ENCODE measurements at places on chromosomes 3 and 15.

GRCh38 chr15:87722941-87723691 is 533.4 kb downstream of the NTRK3 start:
- no peak for DNase-seq

DNA sequence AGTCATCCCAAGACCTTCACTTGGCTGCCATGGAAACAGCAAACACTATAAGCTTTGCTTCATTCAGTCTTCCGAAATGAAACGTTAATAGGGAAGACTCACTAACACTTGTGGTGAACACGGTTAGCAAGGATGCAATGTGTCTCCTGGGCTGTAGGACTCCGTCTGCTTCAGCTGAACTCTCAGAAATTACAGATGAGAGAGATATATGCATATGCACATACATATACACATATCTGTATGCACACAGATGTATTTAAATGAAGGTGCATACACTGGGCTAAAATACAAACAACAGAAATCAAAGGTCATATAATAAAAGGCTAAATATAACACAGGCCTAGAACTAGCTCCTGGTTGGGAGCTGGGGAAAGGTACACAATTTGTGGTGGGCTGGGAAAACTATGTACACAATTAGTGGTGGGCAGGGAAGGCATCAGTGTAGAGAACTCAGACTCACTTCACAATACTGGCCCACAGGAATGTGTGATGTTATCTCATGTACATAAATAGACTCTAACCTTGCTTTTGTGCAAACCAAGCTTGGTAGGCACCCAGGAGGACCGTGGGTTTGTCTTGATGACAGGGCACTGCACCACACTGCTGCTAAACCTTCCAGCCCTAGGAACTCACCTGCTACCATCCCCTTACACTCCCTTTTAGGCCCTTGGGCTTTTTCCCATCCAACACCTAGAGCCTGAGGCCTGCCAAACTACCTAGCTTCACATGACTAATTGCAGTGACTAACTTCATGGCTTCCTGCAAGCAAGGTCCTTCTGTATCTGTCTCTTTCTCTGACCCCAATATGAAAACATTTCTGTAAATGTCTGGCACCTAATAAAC is 873.1 kb downstream of the NSUN3 start:
- DNase-seq = no peak

DNA sequence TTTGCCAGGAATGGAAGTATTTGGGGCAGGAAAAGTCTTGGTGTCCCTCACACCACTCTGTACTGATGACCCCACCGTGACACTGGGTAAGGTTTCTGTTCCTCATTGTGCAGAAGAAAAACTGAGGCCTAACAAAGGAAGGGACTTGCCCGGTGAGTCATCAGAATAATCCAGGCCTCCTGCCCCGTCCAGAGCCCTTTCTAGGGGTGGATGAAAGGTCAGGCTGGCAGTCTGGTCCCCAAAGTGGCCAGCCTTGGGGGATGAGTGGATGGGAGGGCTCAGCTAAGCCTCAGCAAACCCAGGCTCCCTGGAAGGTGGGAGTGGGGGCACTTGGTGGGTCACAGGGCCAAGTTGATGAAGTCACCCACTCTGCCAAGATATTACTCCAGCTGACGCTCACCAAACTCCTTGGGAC is 2.3 kb upstream of the DNAH1 start:
- DNase-seq = no peak

DNA sequence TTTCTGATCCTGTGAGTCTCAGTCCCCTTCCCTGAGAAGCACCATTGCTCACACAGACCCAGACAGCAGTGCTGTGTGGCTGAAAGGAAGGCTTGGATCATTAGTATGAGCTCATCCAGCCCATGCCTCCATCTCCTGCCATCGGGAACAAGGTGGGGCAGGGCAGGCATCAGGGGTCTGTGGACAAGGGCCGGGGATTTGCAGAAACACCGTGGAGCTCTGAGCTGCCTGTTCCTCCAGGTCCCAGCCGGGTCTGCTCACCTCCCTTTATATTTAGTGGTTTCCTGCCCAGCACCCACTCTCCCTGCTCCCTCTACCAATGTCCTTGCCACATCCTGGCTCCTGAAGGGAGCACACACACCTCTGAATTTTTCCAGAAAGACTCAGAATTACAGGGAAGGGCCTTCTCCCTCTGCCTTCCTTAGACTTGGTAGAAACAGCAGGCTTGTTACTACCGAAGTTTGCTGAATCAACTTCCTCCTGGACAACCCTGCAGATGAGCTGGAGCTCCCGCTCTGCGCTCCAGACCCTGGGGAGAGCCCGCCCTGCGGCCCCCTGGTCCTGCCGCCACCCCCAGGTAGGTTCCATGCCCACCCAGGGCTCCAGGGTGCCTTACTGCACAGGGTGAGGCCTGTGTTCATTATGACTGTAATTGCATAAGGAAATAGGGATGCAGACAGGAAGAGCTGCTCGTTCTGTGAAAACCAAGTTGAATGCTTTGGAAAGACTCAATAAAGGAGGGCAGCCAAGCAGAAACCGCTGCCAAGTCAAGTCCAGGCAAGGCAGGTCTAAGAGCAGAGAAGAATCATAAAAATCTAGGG is 128.1 kb downstream of the NSMCE3 start:
- no peak for DNase-seq

DNA sequence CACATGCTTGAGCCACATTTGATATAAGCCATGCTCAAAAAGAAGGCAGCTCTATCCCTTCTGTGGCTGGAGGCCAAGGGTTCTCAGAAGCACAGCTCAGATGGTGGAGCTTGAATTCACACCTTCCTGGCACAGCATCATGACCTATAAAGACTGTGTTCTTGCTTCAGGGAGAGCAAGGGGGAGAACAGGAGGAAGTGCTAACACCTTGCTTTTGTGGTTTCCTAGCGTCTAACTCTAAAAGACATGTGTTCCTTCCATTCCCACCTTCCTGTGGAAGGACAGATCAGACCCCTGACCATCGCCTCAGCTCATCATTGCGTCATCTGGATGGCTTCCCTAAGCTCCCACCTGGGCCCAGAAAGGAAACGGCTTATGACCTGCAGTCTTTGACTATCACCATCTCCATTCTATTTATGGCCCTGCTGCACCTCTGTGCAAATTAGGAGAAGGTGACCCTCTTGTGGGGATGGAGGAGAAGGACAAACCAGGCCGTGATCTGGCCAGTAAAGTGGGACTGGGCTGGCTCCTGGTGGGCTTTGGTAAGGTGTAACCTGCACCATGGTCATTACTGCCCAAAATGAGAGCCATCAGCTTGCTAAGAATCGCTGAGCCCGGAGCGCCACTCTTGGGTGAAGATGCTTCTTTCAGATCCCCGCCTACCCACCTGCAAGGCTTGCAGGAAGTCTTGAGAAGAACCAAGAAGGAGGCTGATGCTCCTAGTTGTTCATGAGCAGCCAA is 128.5 kb downstream of the SERPINI1 start:
- DNase-seq = no peak

DNA sequence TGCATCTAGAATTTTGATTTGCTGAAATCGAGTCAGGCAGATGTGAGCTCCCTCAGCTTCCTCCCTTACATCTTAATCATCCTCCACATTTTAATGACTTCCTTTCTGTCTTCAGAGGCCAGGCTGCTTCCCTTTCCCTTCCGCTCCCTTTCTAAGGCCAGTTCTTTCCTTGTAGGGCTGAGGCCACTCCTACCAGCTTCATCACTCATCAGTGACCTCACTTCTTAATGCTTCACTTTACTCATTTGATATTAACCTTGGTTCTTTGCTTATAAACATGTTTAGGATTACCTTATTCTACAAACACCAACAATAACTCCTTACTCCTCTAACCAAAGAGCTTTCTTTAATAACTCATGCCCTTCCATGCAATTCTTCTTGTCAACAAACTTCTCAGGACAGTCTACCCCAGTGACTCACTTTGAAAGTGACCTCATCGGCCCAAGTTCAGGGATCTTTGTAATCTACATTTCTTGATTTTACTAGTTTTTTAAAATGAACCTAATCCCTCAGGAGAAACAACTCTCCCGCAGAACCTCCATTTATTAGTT is 23.9 kb downstream of the ILDR1 start:
- no peak for DNase-seq

DNA sequence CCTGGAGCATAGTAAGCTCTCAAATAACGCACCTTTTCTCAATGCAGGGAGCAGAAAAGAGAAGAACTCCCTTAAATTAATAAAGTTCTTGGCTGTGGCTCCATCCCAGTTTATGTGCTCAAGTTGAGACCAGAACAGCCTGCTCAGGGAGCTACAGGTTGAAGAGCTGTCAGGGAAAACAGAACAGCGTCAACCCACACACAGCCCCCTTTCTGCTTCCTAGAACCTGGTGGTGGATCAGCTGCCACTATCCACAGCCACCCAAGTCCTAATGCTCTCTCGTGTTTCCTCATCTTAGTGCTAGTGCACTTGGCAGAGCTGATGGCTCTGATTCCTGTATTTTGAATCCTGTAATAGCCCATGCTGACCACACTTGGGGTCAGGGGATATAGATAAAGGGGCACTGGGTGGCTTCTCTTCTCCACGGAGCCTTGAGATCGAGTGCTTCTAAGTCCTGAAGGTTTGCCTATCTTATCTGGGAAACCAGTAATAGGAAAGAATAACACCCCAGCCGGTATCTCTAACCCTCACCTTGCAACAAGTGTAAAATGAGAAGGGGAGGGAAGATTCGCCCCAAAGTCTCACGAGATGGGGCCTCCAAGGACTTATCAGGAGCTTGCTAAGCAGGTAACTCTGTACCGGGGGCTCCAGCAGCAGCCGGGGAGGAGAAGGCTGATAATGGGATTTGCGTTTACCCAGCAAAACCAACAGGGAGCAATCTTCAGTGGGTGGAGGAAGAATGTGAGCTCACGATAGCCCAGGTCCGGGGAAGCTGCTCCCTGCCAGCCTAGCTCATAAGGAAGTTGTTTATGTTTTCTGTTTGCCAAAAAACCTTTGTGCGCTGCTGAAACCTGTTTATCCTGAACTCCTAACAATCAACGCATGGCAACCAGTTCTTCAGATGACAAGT is 136.2 kb upstream of the ICE2 start:
- DNase-seq = no peak

- DNase-seq = no peak
Measured at GRCh38 chr3:133303430-133303829, 96.4 kb upstream of the BFSP2 start.

DNA sequence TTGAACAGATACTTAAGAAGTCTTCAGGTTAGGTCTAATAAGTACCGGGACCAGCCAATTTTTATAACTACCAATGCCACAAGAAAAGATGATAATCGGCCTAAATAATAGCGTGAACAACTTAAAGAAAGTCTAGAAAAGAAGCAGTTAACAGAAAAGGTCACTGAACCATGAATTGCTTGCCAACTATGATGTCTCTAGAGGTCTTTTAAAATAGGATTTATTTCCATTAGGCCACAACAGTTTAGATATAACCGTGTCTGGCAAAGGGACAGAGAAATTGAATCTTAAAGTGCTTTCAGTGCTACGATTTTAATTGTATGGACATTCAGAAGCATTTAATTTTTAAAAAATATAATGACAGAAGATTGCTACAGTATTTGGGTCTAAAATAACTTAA is 1070.4 kb downstream of the ROBO1 start:
- no peak for DNase-seq

DNA sequence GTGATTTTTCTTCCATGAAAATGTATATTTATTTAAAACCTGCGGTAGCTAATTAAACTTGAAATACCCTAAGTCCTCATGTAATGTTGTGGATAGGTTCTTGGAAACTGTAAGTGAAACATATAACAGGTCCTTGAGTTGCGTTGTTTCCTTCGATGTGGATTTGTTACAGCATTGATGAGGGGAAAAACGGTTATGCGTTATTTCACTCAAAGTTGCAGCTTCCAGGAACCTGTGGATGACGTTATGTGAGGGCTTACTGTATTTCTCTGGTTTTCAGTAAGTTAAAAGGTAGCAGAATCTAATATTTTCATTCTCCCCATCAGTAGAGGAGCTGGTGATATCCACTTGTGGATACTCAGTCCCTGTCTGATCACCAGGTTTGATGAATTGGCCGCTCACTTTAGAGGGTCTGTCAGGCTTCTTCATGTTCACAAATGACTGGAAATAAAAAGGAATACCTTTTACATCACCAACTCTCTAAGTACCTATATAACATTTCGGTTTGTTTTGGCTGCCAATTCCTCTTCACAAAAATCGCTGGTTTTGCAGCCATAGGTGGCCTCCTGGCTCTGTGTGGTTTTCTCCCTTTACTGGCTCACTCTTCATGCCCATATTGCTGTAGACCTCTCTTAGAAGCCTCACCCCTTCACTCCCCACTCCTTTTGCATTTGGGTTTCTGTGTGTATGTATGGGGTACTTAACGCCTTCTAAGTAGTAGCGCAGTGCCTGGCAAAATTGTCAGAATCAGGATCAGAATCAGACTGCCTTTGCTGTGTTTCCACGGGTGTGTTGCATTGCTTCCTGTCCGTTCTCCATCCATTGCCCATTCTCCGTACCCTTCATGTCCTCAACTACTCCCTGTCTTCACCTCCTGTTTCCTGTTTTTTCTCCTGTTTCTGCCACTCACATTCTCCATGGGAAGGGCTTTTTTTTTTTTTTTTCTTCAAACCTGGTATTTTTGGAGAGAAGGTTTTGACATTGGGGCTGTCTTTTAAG is 112.6 kb downstream of the FNDC3B start:
- no peak for DNase-seq

DNA sequence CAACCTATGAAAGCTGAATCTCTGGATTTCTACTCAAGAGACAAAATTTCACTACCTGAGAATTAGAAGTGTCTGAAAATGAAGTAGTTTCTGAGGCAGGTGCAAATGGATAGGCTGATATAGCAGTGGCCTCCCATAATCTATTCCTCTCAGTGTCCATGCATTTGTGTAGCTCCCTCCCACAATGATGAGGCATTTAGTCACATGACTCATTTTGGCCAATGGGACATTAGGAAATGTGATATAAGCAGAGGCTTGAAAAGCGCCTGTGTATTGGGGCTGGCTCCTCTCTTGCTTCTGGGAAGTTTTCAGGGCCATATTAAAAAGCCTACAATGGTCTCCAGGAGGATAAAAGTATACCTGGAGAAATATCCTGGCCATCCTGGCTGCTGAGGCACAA is 79.7 kb upstream of the MRPL3 start:
- no peak for DNase-seq

DNA sequence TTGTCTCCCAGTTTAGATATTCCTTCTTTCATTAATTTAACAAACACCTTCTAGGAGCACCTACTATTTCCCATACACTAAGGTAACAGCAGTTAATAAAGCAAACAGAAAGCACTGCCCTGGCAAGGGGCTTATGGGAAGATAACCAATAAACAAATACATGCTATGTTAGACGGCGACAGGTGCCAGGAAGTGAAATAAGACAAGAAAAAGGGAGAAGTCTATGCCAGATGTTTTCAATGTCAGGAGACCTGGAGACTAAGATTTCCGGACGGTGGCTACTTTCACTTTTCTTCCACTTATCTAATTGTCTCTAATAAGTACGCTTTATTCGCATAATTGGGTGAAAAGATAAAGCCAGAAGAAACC is 32.5 kb upstream of the ZNF445 start:
- DNase-seq = no peak

GRCh38 chr3:162029736-162030135 is 533.1 kb downstream of the OTOL1 start:
- no peak for DNase-seq

DNA sequence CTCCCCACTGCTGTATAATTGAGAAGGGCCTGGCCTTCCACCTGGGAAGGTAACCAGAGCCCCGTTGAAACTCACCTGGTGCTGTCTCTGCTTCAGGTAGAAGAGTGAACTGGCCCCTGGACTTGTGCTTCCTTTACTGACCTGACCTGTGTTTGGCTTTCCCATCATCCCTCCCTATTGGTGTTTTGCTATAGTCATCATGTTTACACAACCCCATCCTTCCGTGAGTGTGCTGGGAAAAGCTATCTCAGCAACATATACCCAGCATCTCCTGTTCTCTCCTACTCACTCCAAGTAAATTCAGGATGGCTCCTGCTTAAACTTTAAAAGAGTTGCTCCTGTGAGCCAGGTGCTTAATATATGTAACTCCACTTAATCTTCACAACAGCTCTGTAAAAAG is 77.2 kb upstream of the TSC22D2 start:
- DNase-seq = no peak

Data from effector memory CD4-positive, alpha-beta T cell (primary cell).